ENCODE measurements at places on chromosomes 4 and X.

DNA sequence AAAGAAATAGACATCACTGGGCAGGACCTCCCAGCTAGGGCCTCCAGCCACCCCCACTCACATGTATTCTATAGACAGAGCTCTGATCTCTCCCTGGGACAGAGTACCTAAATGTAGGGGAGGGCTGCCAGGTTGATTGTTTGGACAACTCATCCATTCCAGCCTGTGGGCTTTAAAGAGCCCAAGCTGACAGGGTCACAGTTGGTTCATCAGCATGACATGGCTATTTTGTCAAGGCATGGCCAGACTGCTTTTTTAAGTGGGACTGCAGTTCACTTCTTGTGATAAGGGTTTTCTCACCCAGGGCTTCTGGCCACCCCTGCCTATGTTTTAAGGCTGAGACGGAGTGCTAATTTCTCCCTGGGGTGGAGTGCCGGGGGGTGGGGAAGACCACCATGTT lies 63.3 kb downstream of the KLHL4 start:
- no peak for DNase-seq

DNA sequence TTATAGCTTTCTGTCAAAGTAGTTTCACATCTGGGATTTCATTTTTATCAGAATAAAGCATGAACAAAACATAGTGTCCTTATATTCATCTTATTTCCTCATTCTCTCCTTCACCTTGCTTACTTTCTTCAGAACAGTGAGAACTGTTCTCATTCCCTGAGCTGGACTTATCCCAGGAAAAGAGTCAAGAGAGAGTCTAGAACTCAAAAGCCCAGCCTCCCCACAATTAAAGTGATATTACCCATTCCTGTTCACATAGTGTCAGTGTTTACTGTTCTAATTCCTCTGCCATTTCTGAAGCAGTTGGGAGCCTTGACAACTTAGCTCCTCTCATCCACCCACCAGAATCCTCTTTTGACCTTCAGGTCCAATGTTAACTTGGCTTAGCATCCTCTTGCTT lies 42.9 kb downstream of the RASSF6 start:
- DNase-seq: no peak

DNA sequence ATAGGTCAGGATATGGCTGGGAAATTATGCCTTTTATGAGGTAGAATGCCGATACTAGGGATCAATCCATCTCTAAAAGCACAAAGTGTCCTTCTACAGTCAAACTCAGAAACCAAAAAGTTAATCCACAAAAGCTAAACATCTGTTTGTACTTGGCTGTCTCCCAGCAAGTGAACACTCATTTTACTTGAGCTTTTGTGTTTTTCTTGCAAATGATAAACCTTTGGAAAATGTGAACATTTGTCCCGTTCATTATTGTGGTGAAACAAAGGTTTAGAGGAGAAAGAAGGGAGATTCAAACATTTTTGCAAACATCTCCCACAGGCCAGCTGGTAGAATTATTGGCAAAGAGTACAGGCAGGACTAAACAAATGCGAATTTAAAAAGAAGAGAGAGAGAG lies 300.6 kb upstream of the SPANXN1 start:
- DNase-seq: no peak

DNA sequence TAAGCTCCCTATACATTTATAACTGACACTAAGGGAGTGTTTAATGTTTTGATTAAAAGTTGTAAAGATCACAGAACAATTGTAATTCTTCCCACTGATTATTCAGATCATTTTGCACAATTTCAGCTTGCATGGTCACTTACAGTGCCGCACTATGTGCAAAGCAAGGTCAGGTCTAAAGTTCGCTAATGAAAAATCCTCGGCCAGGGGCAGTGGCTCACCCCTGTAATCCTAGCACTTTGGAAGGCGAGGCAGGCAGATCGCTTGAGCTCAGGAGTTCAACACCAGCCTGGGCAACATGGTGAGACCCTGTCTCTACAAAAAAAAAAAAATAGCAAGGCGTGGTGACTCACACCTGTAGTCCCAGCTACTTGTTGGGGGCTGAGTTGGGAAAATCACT lies 57.0 kb downstream of the PKD2 start:
- no peak for DNase-seq

- DNase-seq: no peak
Observed at GRCh38 chr4:105092356-105092755, 54.3 kb upstream of the TET2 start.

DNA sequence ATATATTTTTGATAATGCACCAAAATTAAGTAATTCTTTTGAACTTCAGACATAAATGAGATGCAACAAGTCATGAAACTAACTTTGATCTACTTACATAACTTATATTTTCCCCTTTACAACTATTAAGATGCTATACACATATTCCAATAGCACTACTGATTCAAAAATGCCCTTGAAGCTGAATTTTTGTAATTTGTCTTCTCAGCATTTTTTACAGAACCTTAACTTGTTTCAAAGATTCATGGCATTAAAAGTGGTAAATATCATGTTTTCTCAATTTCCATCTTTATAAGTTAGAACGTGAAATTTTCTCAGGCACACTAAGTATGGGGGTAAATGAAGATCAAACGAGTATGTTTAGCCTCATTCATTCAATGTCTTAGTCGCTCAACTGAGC lies 460.0 kb upstream of the FAM241A start:
- no peak for DNase-seq

DNA sequence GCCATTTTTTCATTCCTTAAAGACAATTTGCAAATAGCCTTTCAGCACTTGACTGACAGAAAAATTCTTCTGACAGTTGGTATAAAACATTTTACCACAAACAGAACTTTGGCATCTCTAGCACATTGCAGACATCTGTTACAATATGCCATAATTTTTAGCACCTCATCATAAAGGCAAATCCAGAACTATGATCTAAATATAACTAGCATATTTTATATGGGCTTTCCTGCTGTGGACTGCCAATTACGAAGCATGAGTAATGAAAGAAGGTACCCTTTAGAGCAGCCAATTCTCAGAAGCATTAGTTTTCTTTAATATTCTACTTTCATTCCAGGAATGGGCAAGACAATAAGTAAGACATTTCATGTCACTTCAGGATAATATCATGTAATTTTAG lies 647.4 kb upstream of the GALNT7 start:
- no peak for DNase-seq

DNA sequence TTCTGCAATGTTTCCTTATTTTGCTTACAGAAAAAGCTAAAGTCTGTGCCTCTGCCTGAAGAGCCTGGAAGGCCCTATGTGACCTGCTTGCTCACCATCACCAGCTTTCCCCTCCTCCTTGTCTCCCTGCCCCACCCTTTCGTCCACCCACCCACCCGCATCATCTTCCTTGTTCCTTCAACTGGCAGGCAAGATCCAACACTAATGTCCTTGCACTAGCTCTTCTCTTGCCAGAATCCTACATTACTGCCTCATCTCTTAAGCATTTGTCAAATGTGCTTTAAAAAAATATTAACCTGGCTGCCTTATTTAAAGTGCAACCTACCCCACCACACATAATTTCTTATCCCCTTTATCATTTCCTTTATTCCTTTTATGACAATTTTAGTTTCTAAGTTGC lies 165.1 kb upstream of the PPP3CA start:
- no peak for DNase-seq

DNA sequence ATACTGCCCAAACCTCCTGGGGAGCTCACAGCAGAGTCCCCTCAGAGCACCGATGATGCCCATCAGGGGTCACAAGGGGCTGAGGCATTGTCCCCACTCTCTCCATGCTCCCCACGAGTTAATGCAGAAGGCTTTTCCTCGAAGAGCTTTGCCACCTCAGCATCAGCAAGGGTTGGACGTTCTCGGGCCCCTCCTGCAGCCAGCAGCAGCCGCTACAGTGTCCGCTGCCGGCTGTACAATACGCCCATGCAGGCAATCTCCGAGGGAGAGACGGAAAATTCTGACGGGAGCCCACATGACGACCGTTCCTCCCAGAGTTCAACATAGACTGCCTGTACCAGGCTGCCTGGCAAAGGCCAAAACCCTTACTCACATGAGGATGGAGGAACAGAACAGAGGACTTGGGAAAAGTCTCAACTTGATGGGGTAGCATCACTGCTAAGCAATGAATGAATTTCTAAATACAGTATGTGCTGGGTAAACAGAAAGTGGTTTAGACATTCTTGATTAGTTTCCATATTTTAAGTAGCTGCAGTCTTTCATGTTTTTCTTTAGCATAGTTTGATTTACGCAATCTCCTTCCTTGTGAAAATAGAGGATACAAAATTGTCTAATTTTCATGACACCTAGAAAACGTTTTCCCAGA lies 5.0 kb upstream of the SCML1 start:
- no peak for DNase-seq

DNA sequence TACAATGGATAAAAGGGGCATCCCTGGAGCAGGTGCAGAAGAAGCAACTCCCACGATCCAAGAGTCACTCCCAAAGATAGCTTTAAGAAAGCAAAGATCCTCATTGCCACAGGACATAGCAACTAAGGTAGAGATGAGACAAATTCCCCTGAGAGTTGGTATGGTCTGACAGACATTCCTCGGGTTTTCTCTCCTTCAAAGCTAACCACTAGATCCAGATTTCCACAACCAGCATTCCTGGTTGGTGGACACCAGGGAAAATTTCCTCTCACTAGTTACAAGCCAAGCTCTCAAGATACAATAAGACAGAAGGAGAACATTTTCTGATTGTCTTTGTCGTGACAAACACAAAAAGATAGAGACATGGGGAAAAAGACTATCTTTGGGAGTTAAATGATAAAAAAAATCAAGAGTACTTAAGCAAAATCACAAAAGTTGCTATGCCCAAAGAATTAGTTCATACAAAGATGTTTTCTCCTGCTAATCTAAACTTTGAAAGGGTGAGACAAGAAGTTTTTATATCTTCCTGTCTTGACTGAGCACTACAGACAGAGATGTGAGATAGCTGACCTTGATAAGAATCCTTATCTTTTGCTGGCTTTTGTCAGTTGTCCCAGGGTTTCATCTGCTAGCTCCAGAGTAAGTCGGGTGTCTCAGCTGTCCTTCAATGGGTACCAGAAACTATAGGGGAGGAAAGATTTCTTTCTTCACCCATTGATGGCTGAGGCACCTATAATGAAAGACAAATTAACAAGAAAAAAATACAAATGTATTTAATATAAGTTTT lies 200.5 kb downstream of the CENPC start:
- no peak for DNase-seq

- no peak for DNase-seq
Observed at GRCh38 chr4:127194281-127194680, 438.5 kb upstream of the INTU start.

GRCh38 chr4:95217197-95217596 lies 331.6 kb downstream of the UNC5C start:
- no peak for DNase-seq

GRCh38 chr4:147530723-147531122 lies 49.8 kb downstream of the EDNRA start:
- no peak for DNase-seq

DNA sequence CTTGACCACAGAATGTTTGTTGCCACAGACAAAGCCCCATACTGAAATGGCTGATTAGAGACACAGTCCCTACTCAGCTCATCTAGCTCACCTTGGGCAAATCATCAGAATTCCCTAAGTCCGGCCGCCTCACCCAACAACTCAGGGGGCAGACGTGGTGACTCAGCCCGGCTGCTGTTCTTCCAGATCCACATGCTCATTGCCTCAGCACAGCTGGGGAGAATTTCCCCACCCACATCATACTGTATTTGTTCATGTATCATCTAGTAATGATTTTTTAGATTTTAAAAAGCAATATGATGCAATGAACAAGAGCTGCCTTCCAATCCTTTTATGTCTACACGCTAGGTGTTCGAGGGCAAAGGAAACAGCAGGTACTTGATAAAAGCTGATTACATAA lies 333.8 kb upstream of the TENM3 start:
- no peak for DNase-seq

Data from right hindlimb (tissue), 1 donor.